ENCODE measurements at places on chromosomes 2 and 18.

GRCh38 chr2:118237451-118237850, 149.2 kb downstream of the INSIG2 start:
- DNase-seq = no peak

DNA sequence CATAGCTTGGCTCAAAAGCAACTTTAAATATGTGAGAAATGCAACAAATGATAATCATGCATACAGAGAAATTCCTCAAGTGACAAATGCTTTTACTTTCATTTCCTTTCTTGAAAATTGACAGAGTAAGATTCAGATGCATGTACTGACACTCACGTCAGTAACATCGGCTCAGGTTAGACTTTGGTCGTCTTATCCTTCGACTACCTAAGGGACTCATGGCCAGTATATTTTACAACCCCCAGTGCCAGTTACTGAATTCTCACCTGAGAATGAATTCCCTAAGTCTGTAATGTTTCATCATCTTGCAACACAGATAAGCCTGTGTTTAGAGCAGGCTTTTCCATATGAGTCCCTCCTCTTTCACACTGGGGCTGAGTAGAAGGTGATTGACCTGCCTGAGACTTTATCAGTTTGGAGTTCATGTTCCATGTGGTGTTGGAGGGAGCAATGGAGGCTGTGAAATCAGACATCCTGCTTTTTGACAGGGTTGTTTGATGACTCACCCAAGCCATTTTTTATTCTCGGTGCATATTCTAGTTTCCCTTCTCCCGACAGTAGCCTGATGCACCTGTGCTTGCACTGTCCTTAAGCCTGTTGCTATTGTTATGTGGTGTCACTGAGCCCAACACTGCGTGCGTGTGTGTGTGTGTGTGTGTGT, 30.5 kb upstream of the ATP8B1 start:
- DNase-seq = peak; percentile 34

- DNase-seq = no peak
Observed at GRCh38 chr2:169895294-169895985, 68.2 kb downstream of the UBR3 start.

DNA sequence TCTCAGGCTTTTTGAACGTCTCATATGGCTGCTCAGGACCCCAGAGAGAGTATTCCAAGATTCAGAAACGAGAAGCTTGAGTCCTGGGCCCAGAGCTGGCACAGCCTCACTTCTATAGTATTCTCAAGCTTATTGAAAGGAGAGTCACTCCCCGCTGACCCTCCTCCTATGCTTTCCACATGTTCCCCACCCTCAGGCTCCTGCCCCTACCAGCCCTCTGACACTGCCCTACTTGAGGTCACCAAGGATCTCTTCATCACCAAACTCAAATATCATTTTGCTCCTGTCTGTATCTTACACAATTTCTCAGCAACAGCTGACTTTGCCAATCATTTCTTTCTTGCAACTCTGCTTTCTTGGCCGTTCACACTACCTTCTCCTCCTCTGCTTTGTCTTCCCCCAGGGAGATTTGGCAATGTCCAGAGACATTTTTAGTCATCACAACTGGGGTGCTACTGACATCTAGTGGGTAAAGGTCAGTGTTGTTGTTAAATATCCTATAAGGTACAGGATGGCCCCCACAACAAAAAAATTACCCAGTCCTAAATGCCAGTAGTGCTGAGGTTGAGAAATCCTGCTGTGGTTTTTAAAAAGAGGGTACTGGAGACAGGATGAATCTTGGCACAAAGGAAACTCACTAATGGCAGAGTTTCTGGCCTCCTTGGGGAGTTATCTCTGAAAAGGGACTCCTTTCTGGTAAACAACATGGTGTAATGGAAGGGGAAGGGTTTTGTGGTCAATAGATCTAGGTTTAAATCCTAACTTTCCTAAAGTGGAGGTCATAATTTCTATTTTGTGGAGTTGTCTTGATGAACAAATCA, 26.9 kb upstream of the INSIG2 start:
- DNase-seq = peak; percentile 9

- no peak for DNase-seq
Observed at GRCh38 chr2:98701230-98701629, 29.7 kb downstream of the MGAT4A start.

- no peak for DNase-seq
Observed at GRCh38 chr2:241657786-241658254, 20.3 kb downstream of the ATG4B start.

DNA sequence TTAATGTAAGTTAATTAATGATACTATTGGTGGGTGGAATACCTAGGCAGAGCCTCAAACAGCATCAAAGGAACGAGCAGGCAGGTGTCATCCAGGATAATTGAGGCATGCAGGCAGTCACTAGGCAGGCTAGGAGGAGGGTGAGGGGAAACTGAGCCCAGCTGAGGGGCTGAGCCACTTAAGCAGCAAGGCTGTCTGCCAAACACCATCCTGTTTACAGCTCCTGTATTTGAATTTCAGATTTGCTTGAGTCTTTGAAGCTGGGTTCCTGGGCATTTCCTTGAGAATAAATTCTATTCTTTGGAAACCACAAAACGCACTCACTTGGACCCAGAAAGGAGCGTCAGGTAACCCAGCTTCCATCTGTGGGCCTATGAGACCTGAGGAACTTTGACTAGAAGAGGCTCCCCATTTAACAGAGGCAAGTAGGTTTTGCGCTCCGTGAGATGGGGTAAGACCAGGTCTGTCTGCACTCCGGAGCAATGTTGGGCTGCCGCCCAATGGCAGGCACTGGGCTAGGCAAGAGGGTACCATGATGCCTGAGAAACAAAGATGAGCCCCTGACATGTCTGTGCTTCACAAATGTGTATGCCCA, 2.0 kb downstream of the EDAR start:
- DNase-seq = no peak
